Osteoblast (primary cell): ENCODE measurements at places on chromosomes 5 and 9. TPM values are rescaled to one million over a fixed set of nuclear protein-coding genes. Genes with fewer than 3 reads are reported as not detected.

Gene PCDH1
- 0.29 and 1.4 TPM in 2 replicates for total RNA-seq

Gene CDH9
- not detected in 2 replicates for total RNA-seq

Gene ZNF169
- total RNA-seq: 4.0 and 5.9 TPM in 2 replicates

DNA sequence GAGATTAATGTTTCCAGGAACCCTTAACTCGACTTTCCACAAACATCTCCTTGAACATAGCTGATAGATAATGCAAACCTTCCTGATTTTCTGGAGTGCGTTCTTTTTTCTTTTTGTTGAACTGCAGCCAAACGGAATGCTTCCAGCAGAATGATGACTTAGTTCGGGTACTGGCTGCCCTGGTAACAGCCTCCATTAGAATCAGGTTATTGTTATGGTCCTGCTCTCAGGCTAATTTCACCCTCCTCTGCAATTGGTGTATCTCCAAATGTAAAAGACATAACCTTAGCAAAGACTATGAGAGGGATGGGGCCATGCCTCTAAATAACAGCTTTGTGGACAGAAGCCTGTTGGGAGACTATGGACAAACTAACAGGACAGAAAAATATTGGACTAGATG is 116.5 kb downstream of the PDE4D start:
- no peak for DNase-seq
